ENCODE measurements at places on chromosomes 5 and 9.

DNA sequence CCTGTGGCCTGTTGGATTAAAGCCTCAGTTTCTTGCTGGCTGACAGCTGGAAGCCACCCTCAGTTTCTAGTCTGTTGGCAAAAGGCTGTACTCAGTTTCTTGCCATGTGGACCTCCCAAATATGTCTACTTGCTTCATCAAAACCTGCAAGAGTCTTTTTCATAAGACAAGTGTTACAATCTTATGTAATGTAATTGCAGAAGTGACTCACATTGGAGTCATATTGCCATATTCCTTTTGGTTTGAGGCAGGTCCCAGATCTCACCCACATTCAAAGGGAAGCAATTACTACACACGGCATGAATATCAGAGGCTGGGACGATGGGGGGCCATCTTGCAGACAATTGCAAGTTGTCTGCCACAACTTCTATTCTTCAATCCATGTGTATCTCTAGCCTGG, 286.7 kb upstream of the IL12B start:
- DNase-seq, result no peak

DNA sequence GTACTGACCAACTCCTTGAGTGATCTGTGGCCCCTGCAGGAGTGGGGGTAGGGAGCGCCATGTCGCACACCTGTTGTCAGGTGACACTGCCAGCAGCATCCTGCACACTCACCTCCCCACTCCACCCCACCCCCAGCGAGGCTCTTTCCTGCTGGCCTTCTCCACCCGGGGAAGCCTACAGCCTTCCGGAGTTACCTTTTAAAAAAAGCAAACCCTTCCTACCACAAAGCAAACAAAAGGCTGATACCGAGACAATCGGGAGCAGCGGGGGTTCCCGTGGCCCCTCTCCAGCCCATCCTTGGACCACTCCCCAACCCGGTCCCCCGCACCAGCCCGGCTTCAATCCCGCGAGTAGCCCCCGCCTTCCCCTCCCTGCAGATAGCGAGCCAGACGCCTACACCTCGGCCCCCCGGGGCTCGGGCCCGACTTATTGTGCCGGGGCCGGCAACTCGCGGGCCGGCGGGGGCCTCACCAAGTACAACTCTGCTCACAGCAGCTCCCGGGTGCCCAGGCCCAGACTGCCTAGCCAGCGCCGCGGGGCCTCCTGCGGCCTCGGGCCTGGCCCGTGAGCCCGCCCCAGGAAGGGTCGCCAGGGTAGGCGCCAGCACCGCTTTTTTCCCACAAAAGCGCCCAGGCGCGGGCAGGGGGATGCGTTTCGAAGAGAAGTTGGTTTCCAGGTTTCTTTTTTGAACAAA, 724 bp downstream of the MACROH2A1 start:
- peak; percentile 18 for DNase-seq

DNA sequence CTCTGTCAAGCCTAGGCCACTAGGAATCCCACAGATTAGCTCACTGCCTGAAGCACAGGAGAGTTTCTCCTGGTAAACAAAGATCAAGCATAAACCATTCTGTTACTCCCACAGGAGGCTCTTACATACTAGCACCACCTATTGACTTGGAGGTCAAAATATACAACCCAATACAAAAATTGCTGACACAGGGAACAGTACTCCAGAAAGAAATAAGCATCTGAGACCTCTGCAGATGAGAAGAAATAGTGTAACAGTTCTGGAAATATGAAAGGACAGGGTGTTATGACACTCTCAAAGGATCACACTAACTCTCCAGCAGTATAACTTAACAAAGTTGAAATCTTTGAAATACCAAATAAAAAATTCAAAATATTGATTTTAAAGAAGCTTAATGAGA, 269.6 kb upstream of the ARRDC3 start:
- no peak for DNase-seq

DNA sequence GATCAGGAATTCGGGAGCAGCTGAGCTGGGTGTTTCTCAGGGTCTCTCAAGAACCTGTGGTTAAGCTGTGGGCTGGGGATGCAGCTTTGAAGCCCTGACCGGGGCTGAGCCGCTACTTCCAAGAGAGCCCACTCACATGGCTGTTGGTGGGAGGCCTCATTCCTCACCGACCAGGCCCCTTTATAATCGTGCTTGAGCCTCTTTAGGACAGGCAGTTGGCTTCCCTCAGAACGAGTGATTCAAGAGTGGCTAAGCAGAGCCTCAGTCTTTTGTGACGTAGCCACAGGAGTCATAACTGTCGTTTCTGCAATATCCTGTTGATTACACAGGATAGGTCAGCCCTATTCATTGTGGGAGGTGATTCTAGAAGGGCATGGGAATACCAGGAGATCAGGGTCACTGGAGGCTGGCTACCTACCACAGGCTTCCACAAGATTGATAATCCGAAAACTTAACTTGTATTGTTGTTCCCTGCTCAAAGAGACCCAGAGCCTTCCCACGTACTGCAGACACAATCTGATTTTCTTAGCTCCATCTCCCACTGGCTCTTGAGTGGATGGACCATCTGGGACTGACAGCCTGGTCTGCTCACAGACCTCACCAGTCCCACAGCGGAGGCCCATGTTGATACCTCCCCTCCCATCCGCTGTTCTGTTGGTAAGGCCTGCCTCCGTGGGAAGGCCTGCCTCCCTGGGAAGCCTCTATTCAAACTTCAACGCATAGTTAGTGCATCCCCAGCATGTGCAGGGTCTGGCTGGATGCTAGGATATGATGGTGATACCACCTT, 3.0 kb upstream of the ERGIC1 start:
- no peak for DNase-seq

GRCh38 chr5:92468295-92468694, 1085.2 kb upstream of the ARRDC3 start:
- no peak for DNase-seq

- DNase-seq, result no peak
Measured at GRCh38 chr5:33300209-33300742, 140.5 kb upstream of the TARS1 start.

GRCh38 chr9:33320230-33320567, 29.9 kb downstream of the NFX1 start:
- no peak for DNase-seq

- DNase-seq, result no peak
Measured at GRCh38 chr9:28363151-28363562, 789.9 kb upstream of the C9orf72 start.

- no peak for DNase-seq
Measured at GRCh38 chr5:34511915-34512314, 144.2 kb upstream of the RAI14 start.

- no peak for DNase-seq
Measured at GRCh38 chr5:107949688-107950341, 279.1 kb upstream of the EFNA5 start.

DNA sequence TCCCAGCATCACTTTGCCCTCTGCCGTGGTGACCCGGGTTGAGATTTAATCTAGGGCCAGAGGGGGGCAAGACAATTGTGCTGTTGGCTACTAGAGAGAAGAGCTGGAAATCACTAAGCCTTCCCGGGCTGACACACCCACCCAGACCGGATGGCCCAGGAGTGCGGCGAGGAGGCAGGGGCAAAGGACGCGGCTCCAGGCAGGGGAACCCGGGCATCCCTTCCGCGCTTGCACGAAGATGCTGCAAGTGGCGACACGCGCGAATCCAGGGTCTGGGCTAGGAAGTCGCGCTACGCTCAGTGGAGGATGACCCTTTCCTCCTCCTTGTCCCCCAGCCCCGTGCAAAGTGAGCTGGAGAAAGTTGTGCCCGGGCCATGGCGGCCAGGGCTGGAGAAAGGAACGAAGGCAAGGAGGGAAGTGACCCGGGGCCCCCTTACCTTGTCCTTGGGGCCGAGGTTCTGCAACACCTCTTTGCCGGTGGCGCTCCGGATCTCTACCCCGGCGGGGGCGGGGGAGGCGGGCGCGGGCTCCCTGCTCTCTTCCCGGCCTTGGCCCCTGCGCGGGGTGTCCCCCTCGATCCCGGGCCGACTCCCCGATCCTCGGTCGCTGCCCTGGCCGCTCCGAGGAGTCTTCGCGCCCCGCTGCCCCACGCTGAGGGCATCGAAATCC, 693 bp downstream of the DPYSL3 start:
- no peak for DNase-seq

- no peak for DNase-seq
Measured at GRCh38 chr5:84085387-84086041, 299.2 kb downstream of the EDIL3 start.

GRCh38 chr5:102681403-102681983, 73.6 kb upstream of the PAM start:
- DNase-seq, result peak; percentile 36

DNA sequence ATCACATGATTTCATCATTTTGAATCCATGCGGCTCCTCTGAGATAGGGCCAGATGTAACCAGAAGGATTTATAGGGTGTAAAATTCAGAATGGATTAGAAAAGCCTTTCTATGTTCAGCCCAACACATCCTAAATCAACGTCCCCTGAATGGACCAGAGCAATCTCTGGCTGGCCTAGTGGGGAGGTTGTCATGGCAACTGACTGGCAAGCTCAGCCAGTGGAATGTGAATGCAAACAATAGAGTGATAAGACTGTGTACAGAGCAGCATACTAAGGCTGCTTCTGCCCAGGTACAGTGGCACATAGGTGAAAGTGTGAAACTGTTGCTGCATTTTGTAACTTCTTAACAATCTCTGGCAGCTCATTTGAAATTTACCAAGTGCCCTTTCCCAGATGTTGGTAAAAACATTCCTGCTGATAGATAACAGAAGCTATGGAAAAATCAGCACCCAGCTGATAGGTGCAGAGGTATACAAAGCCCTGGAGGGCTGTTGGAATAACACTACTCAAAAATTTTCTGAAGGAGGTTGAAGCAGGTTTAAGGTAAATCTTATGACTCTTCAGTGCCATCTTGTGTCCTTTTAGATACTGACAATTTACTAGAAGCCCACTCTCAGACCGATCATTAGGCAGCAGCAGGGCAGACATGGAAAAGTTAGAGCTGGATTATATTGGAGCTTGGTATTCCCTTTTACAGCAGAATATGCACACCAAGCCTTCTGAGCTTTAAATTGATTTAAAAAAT, 267.2 kb downstream of the RAB3C start:
- DNase-seq, result no peak

GRCh38 chr9:126973651-126974529, 59.3 kb downstream of the RALGPS1 start:
- DNase-seq, result no peak

- DNase-seq, result no peak
Measured at GRCh38 chr9:18499980-18500379, 26.0 kb downstream of the ADAMTSL1 start.

DNA sequence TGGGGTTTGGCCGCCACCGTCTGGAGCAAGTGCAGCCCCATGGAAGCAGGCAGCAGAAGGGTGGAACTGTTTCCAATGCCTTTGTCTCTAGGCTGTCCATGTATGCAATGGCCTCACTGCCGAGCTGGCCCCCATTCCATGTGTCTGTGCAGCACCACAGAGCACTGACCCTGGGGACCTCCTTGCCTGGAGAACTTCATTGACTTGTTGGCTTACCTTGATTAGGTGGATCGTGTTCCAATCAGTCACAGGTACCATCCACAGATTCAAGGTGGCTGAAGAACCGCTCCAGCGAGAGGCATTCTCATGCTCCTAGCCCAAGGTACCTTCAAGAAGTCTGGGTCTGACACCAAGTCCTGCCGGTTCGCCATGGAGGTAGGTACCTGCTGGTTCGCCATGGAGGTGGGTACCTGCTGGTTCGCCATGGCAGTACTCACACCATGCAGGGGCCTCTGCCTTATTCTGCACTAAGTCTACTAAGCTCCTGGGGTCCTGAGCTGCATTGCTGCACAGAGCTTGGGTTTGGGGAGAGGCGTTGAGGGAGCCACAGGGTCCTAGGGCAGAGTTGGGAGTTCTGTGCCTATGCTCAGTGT, 358.3 kb upstream of the IRX1 start:
- no peak for DNase-seq

DNA sequence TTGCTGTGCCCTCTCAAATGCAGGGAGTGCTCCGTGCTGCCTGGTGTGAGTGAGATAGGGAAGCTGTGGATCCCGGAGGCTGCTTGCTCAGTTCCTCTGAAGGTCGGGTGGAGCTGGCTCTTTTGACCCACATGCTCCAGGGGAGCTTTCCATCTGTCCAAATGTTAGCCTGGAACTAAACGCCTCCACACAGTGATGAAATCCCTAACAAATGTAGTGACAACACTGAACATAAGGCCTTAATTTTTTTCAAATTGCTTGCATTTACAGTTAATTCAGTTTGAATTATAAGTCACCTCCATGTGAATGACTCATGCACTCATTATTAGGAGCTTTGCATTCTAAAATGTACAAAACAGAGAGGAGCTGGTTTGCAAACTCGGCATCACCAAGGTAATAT, 27.0 kb downstream of the PRDM6 start:
- no peak for DNase-seq

DNA sequence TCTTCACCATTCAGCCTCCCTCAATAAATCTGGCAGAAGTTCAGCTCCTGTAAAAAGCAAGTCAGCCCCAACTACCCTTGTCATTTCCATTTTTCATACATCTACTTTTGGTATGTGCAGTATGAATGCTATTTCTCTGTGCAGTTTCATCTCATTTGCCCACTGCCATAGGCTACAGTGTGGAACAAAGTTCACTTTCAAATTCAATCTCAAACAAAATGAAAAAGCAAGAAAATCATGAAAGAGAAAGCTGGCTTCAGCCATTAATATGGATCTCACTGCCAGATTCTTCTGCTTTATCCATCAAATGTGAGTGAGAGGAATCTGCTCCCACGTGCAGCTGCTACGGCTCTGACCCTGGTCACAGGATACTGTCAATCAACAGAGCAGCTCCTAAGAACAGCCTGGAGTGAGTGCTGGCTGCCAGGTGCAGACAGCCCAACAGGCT, 494.2 kb downstream of the ZNF608 start:
- DNase-seq, result no peak

GRCh38 chr9:89806371-89807100, 201.7 kb downstream of the GADD45G start:
- no peak for DNase-seq

GRCh38 chr9:74672237-74672636, 175.1 kb downstream of the RORB start:
- DNase-seq, result no peak

DNA sequence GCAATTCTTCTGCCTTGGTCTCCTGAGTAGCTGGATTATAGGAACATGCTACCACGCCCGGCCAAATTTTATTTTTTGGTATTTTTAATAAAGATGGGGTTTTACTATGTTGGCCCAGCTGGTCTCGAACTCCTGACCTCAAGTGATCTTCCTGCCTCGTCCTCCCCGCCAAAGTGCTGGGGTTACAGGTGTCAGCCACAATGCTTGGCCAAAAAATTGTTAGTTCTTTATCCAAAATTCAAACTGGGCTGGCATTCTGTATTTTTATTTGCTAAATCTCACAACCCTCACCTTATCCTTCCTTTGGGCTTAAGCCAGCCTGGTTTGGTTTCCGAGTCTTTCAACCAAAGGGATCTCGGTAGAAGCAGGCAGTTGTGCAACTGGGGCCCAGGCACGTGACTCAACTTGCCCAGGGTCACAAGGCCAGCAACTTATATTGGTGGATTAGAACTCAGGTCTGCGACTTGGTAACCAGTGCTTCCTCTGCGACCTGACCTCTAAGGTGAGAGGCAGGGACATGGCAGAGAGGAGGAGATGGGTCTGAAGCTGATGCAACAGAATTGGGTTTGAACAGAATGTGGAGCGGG, 26.5 kb upstream of the BOD1 start:
- no peak for DNase-seq
